ENCODE measurements at places on chromosomes 5 and 9.

GRCh38 chr9:132486706-132487350 lies 76.8 kb downstream of the CFAP77 start:
- peak; percentile 5 for DNase-seq

GRCh38 chr5:34008802-34009201 lies 952 bp upstream of the AMACR start:
- DNase-seq = no peak

- no peak for DNase-seq
Observed at GRCh38 chr9:18829873-18830272, 203.1 kb downstream of the SAXO1 start.

- no peak for DNase-seq
Observed at GRCh38 chr5:58490402-58491050, 709 bp upstream of the GAPT start.

DNA sequence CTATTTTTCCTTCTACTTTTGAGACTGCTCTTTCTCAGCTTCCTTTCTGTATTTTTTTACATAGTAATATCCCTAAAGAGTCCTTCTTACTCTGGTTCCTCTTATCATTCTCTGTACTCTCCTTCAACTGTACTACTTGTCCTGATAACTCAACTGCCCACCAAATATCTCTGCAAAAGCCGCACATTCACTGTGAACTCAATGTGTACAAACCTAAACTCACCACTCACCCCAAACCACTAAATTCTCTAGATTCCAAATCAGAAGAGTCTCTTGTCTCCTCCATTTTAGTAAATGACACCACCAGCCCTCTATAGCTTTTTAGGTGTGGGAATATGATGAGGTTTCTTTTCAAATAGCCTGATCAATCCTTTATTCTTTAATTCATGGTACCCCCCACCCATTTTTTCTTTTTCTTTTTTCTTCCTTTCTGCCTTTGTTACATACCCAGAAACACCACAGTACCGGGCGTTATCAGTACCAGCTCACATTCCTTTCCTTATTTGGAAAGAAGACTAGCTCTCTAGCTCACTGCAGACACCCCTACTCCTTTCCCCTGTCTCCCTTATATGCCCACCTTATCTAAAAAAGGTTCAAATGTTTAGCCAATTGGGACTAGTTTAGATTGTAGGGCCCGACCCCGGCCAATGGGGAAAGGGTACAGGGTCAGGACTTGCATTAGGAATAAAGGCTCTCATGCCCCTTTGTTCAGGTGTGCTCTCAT lies 63.1 kb upstream of the RANBP6 start:
- no peak for DNase-seq

DNA sequence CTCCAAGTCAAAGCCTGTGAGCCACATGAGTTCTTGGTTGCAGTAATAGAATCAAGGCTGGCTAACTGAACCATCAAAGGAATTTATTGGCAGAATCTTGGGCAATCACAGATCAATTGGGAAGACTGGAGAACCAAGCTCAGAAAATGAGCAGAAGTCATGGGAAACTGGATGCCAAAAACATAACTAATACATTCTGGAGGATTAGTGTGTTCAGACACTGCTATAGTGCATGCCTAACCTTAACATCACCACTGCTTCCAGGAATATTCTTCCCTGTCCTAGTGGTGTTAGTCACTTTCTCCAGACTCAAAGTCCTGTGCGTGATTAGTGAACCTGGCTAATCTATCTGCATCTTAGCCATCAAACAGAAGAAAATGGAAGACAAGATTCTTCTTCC lies 843.7 kb downstream of the EFNA5 start:
- DNase-seq = no peak

GRCh38 chr5:160198841-160199409 lies 30.4 kb upstream of the FABP6 start:
- no peak for DNase-seq

GRCh38 chr9:12166518-12166917 lies 526.7 kb upstream of the TYRP1 start:
- DNase-seq = no peak

DNA sequence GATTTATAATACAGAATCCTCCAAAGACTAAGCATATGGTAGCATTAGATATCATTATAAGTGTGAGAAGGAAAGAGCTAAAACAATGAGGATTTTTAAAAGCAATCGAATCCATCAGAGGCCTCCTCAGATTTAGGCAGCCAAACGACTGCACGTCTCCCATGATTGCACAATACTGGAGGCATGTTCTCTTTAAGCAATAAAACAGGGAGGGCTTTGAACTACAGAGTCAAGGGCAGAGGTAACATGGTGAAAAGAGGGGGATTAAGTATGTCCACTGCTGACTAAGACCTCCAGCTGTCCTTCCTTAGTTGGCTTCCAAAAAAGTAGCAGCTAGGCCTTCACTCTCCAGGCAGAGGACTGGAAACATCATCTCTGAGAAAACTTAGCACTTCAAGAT lies 298.7 kb upstream of the RGMB start:
- no peak for DNase-seq

DNA sequence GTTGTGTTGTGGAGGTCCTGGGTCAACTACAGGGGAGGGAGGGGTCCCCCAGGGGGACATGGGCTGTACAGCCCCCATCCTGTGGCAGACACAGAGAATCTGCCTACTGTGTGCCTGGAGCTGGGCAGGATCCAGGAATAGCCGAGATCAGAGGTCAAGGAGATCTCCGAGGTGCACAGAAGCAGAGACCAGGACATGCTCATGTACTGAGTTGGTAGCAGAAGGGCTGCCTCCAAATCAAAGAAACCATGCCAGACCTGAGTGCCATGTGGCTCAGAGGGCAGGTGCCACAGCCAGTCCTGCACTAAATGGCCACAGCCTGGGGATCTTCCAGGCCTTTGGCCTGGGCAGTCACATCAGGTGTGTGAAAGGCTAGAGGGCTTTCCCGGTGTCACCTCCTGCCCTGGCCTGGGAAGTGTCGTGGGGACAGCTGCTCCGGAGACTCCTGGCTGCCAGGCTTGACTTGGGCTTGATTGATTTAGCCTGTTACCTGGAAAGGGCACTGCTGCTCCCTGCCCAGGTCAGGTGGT lies 27.8 kb downstream of the GSN start:
- no peak for DNase-seq

- no peak for DNase-seq
Observed at GRCh38 chr9:136372561-136373299, 739 bp downstream of the CARD9 start.

DNA sequence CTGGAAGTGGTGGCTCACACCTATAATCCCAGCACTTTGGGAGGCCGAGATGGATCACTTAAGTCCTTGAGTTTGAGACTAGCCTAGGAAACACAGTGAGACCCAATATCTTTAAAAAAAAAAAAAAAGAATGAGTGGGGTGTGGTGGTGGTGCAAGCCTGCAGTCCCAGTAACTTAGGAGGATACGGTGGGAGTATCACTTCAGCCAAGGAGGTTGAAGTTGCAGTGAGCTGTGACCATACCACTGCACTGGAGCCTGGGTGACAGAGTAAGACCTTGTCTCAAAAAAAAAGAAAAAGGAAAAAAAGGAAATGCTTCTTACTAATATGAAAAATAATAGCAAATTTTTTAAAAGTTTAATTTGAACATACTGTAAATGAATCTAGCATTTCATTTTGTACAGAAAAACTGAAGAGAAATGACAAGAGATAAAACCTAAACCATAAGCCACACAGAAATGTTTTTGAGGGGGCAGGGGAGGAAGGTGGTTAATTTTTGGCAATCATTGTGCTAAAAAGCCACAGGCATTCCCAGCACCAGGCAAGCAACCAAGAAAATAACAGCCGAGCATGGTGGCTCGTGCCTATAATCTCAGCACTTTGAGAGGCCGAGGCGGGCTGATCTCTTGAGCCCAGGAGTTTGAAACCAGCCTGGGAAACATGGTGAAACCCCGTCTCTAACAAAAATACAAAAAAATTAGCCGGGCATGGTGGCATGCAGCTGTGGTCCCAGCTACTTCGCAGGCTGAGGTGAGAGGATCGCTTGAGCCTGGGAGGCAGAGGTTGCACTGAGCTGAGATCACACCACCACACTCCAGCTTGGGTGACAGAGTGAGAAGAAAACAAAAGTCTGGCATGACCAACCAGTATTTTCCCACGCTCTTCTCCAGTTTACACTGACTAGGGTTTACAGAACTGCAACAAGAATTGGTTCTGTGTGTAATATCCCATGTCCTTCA lies 114.5 kb upstream of the NR5A1 start:
- no peak for DNase-seq

DNA sequence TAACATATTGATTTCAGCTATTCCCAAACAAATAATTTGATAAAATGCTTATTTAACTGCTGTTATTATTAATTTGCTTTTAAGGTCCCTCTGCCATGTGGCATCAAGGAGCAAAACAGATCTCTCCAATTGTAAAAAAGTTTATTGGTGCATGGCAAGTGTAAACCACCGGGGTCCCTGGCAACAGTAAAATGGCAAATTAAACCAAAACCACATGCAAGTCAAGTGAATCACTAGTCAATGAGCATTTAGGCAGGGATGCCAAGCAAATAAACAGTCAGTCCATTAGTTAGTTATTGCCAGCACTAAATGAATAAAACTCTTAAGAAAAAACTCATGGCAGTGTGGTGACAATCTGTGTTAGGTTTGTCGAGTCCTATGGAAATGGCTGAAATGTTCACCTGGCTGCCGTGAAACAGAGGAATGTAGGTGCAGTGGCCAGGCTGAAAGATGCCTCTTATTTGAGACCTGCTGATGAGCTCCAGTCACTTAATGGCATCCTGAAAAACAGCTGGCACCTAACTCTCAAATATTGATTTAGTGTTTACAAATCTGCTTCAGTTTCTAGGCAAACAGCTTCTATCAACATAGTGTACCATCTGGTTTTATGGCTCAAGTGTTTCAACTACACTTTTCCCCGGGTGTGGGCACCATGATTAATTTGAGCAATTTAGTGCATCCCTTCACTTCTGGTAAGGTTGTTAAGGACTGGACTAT lies 296.5 kb upstream of the ITGA1 start:
- DNase-seq = no peak

DNA sequence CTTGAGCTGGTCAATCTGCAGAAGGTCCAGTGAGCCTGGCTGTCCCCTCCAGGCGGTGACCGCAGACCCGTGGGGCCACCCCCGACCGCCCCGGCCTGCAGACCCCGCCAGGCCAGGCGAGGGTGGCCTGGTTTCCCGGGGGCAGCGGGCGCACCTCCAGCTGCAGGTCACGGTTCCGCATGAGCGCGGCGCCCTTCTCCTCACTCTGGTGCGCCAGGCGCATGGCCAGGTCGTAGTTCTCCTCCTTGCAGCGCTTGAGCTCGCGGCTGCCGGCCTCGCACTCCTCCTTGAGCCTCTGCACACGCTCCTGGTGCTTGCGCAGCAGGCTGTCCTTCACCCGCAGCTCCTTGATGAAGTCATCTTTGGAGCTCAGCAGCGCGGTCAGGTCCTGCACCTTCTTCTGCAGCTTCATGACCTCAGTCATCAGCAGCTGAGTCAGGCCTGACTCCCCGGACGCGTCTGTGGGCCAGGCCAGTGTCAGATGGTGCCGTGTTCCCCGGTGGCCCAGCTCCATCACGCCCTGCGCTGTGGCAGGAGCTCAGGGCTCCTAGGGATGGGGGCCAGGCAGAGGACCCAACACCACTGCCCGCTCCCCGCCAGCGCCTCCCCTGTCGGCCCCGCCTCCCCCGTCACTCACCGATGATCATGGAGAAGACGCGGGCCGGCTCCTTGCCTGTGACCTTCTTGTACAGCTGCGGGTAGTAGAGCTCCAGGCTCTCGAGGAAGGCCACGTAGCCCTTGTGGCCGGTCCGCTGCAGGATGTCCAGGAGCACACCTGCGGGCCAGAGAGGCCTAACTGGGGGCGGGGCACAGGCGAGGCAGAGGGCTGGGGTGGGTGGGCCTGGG lies 2.6 kb downstream of the CARD9 start:
- DNase-seq = no peak

DNA sequence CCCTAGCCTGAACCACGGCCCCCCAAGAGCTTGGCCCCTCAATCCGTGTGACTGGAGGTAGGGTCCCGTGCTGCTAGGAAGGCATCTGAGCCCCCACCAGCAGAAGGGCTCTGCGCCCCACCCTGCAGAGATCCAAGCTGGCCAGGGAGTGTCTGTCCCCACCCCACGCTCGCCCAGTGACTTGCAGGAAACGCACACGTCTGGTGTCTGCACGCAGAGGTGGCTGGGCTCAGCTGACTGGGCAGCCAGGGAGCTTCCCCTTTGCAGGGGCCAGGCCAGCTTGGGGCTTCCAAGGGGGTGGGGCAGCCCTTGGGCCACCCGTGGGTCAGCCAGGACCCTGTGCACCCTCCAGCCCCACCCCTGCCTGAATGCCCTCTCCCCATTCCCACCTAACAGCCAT lies 24.3 kb downstream of the NOTCH1 start:
- DNase-seq = no peak

DNA sequence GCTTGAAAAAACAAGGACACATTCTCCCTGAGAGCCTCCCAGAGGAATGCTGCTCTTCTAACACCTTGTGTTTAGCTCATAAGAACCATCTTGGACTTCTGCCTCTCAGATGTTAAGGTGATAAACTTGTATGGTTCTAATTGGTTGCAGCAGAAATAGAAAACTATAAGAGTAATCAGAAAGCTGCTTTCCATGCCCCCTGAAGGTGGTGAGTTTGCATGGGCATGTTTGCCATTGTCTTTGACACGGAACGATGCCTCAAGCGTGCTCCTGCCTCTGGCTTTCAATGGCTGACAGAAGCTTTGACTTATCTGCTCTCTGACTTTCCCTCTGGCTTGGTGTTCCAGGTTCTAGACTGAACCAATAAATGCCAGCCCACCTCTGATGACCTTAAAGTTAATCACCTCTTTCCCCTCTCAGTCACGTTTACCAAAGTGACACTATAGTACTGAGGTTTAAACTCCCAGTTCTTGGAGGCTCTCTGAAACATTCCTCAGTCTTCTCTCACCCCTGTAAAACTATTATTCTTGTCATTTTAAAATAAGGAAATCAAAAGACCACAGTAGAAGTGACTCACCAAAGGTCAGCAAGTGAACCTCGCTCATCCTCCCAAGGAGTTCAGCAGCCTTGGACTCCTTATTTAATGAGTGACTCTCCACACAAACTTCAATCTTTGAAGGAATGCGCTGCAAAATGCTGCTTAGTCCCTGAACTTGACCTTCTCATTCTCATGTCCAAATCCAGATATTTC lies 103.6 kb downstream of the PIK3R1 start:
- DNase-seq = no peak

DNA sequence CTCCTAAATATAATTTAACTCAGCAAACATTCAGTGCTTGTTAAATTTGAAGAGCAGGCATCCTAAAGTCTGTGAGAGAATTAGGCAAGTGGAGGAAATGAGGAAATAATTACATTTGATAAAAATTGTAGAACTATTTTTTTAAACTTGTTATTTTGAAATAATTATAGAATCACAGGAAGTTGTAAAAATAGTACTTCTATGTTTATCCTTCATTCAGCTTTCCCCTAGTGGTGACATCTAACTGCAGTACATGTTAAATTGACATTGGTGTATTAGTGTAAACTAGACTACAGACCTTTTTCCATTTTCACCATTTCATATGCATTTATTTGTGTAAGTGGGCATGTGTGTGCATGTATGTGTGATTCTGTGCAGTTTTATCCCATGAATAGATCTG lies 51.6 kb downstream of the F2RL2 start:
- DNase-seq = no peak

- no peak for DNase-seq
Observed at GRCh38 chr9:784202-784601, 57.3 kb upstream of the DMRT1 start.
